ENCODE measurements at places on chromosomes 5 and 9. TPM values are rescaled to one million over a fixed set of nuclear protein-coding genes. Genes with fewer than 3 reads are reported as not detected.

The ACSL6 gene
- 1.1 TPM for total RNA-seq

The PITX1 gene
- total RNA-seq = 0.18 TPM

The PCDHB2 gene
- 3.6 TPM for total RNA-seq

The GSN gene
- 485 TPM for total RNA-seq

DNA sequence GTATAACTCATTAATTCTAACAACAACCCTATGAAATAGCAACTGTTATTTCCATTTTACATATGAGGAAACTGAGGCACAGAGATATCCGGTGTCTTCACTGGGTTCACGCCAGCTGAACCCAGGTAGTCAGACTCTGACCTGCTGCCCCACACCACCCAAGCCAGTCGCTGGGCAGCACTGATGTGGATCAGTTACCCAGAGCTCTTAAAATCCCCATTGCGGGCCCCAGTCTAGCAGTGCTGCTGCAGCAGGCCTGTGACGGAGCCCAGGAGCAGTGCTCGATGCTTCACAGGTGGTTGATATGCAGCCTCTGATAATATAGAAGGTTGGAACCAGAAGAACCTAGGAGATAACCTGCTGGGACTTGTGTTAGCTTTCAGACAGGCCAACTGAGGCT is 24.3 kb downstream of the PTPA start:
- H3K27ac ChIP-seq = no peak overlapping the region
- no peaks in the 10 kb centered on the region for H3K27me3 ChIP-seq
- no peak for DNase-seq
- H3K4me3 ChIP-seq = no peak overlapping the region
- H3K4me1 ChIP-seq = peaks cover 21% of the 10 kb centered on the region

DNA sequence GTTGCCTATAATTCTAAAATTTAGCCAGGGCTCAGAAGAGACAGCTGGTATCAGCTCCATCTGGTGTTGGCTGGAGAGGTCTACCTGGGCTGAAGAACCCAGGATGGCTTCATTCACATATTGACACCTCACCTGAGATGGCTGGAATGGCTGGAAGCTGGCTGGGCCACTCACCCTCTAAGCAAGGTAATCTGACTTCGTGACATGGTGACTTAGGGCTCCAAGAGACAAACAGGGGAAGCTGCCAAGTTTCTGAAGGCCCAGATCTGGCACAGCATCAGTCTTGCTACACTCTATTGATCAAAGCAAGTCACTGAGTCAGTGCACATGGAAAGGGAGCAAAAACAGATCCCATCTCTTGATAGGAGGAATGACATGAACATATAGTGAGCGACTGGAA is 102.3 kb downstream of the EPB41L4A start:
- H3K4me3 ChIP-seq = no peak overlapping the region
- no peaks in the 10 kb centered on the region for H3K27me3 ChIP-seq
- no peak for DNase-seq
- no peaks in the 10 kb centered on the region for H3K4me1 ChIP-seq
- H3K36me3 ChIP-seq = no peaks in the 10 kb centered on the region

The ACTBL2 gene
- 0.29 TPM for total RNA-seq

The DRD1 gene
- total RNA-seq = 0.37 TPM

- no peak overlapping the region for H3K27ac ChIP-seq
- no peaks in the 10 kb centered on the region for H3K27me3 ChIP-seq
- H3K4me3 ChIP-seq = no peak overlapping the region
- DNase-seq = no peak
Observed at GRCh38 chr5:24368115-24368514, 276.7 kb downstream of the CDH10 start.

- H3K4me1 ChIP-seq = peaks cover 14% of the 10 kb centered on the region
- no peak overlapping the region for H3K27ac ChIP-seq
- H3K4me3 ChIP-seq = no peak overlapping the region
- H3K27me3 ChIP-seq = peaks cover 9% of the 10 kb centered on the region
Observed at GRCh38 chr5:73117088-73117740, 3.2 kb upstream of the TMEM171 start.

The TAF11L5 gene
- not detected for total RNA-seq

DNA sequence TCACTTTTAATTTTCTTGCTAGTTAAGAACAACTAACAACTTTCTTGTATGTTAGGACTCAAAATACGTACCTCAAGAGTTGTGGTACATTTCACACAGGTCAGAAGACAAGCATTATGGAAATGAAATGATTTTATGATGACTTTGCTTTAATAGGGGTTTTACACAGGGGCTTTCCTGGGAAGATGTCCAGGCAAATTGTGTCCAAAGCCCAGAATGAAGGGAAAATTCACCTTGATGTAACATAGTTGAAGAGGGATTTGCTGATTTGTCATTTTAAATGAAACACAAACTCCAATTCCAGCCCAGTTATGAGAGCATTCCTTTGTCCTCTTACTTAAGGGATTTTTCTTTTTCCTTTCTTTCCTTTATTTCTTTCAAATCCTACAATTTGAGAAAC is 89.2 kb downstream of the ARL15 start:
- H3K4me1 ChIP-seq = no peaks in the 10 kb centered on the region
- DNase-seq = no peak
- no peaks in the 10 kb centered on the region for H3K27me3 ChIP-seq
- H3K36me3 ChIP-seq = no peaks in the 10 kb centered on the region
- no peak overlapping the region for H3K27ac ChIP-seq
- H3K4me3 ChIP-seq = no peak overlapping the region

The MZB1 gene
- 10.6 TPM for total RNA-seq

DNA sequence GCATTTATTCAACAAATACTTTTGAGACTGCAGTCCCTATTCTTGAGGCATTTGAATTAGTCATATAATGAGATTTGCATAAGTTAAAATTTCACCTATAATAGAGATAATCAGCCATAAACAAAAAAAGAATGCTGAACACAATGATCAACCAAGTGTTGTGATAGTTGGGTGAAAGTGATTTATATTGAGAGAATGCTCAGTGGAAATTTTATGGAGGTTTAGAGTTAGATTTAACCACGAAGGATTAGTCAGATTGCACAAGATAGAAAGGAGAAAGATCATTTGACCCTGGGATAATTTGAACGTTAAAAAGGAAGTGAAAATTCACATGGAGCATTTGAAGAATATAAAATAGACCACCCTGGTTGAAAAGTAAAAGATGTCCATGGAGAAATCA is 356.2 kb downstream of the NPR3 start:
- no peaks in the 10 kb centered on the region for H3K36me3 ChIP-seq
- DNase-seq = no peak
- no peaks in the 10 kb centered on the region for H3K27me3 ChIP-seq

The SPINK4 gene
- total RNA-seq = not detected

DNA sequence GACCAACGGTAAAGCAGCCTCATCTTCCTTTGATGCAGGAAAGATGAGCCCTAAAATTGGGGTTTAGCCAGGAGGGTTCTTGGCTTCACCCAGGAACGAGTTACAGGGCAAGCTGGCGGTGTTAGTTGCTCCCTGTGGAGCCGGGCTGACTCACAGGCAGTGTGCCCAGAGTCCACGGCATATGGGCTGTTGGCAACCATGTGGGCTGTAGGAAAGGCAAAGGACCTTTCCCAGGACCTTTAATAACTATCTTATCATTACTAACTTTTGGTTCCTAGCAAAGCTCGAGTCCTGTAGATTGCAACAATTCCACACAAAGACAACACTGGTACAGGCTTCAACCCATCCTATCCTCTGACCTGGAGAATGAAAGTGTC is 29.8 kb upstream of the CLPTM1L start:
- H3K4me3 ChIP-seq = no peak overlapping the region
- H3K27me3 ChIP-seq = no peaks in the 10 kb centered on the region
- no peak overlapping the region for H3K27ac ChIP-seq

GRCh38 chr9:121434969-121435368 is 64.7 kb downstream of the GGTA1 start:
- no peak for DNase-seq
- H3K27ac ChIP-seq = no peak overlapping the region
- H3K27me3 ChIP-seq = no peaks in the 10 kb centered on the region
- H3K4me1 ChIP-seq = no peaks in the 10 kb centered on the region
- no peak overlapping the region for H3K4me3 ChIP-seq

DNA sequence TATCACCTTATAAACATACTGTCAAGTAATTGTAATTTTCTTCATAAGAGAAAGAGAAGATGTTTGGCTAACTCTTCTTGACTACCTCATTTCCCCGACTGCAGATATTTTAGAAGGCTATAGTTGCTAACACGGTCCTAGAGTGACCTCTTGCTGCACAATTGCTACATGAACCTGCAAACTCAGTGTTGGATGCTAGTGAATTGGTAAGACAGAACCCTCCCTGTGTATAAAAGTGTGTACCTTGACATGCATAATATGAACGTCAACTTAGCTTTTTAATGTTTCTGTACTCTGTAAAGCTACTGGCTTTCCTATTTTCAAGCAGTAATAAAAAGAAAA is 46.7 kb upstream of the CER1 start:
- H3K36me3 ChIP-seq = no peaks in the 10 kb centered on the region
- H3K27ac ChIP-seq = no peak overlapping the region
- H3K4me3 ChIP-seq = no peak overlapping the region
- no peaks in the 10 kb centered on the region for H3K27me3 ChIP-seq
- no peak for DNase-seq

DNA sequence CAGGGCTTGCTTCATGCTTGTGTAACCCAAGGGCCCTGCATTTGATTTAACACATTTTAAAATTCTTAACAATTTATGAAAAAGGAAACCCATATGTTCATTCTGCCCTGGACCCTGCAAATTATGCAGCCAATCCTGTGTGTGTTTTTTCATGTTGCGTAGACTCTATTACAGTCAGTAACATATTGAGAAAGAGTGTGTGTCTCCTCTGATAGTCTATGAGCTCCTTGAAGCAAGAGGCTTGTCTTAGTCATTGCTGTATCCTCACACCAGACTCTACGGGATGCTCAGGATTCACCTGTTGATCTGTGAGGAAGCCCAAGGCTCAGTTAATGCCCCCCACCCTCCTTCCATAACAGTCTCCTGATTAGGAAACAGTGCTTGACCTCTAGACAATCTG is 177.3 kb upstream of the DMAC1 start:
- H3K36me3 ChIP-seq = no peaks in the 10 kb centered on the region
- peaks cover 31% of the 10 kb centered on the region for H3K4me1 ChIP-seq
- no peak overlapping the region for H3K27ac ChIP-seq
- no peaks in the 10 kb centered on the region for H3K27me3 ChIP-seq

- no peak overlapping the region for H3K27ac ChIP-seq
- peaks cover 45% of the 10 kb centered on the region for H3K27me3 ChIP-seq
- H3K4me1 ChIP-seq = peaks cover 24% of the 10 kb centered on the region
- peak overlapping the region; percentile 13 for H3K4me3 ChIP-seq
- peak; percentile 56 for DNase-seq
Observed at GRCh38 chr5:133610489-133611356, 1.6 kb downstream of the FSTL4 start.

- H3K4me1 ChIP-seq = peaks cover 20% of the 10 kb centered on the region
- DNase-seq = no peak
- no peak overlapping the region for H3K27ac ChIP-seq
- no peak overlapping the region for H3K4me3 ChIP-seq
- no peaks in the 10 kb centered on the region for H3K36me3 ChIP-seq
Observed at GRCh38 chr5:72854419-72854818, 38.0 kb downstream of the TNPO1 start.

The TTC39B gene
- 23.2 TPM for total RNA-seq

- DNase-seq = no peak
- no peaks in the 10 kb centered on the region for H3K27me3 ChIP-seq
- H3K36me3 ChIP-seq = peaks cover 3% of the 10 kb centered on the region
- H3K4me3 ChIP-seq = no peak overlapping the region
- H3K4me1 ChIP-seq = peaks cover 49% of the 10 kb centered on the region
- no peak overlapping the region for H3K27ac ChIP-seq
Observed at GRCh38 chr5:136033848-136034247, 5.1 kb downstream of the TGFBI start.

The PCDHB6 gene
- total RNA-seq = 0.73 TPM

GRCh38 chr5:134547579-134547978 is 22.1 kb downstream of the JADE2 start:
- no peak for DNase-seq
- no peak overlapping the region for H3K4me3 ChIP-seq
- peaks cover 29% of the 10 kb centered on the region for H3K4me1 ChIP-seq
- no peak overlapping the region for H3K27ac ChIP-seq
- no peaks in the 10 kb centered on the region for H3K27me3 ChIP-seq
- H3K36me3 ChIP-seq = no peaks in the 10 kb centered on the region

The RUFY1 gene
- total RNA-seq = 60.4 TPM

GRCh38 chr5:75052192-75053053 is at the start of gene GCNT4:
Gene GCNT4, minus strand, starts transcription at chr5:75052558. Its CDS starts 22,521 bp downstream, at chr5:75030037.
- peak; percentile 40 for DNase-seq
- H3K4me1 ChIP-seq = peaks cover 9% of the 10 kb centered on the region
- H3K4me3 ChIP-seq = peak within 1 kb of the TSS; percentile 92

DNA sequence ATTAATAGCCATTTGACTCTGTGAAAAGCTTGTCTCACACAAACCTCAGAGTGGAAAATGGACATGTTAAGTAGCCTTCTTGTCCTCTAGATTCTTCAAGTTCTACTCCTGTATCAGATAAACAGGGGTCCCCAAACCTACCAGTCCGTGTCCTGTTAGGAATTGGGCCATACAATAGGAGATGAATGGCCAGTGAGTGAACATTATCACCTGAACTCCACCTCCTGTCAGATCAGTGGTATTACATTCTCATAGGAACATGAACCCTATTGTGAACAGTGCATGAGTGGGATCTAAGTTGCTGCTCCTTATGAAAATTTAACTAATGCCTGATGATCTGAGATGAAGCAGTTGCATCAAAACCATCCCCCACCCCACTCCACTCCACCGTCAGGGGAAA is 136.3 kb downstream of the TMEM232 start:
- no peaks in the 10 kb centered on the region for H3K27me3 ChIP-seq
- no peaks in the 10 kb centered on the region for H3K4me1 ChIP-seq
- no peaks in the 10 kb centered on the region for H3K36me3 ChIP-seq
- H3K4me3 ChIP-seq = no peak overlapping the region
- no peak overlapping the region for H3K27ac ChIP-seq

DNA sequence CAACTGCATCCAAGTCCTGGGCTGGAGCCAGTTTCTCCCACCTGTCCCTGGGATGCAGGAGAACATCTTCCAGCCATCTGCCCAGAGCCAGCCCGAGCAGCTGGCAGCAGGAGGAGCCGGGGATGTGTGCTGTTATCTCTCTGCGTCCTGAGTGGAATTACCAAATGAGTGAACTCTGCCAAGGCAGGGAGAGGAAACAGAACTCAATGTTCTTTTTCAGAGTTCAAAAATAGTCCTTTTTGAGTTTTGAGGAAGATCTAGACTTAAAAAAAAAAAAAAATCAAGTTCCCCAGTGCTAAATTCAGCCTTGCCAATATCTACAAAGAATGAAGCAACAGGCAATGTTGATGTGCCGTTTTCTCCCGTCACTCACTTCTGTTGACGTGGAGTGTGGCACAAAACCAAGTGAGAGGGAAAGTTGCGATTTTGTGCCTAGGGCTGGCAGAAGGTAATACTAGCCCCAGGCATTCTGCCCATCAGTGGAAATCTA is 56.2 kb downstream of the TMOD1 start:
- H3K27me3 ChIP-seq = no peaks in the 10 kb centered on the region
- no peak for DNase-seq
- no peak overlapping the region for H3K4me3 ChIP-seq
- no peaks in the 10 kb centered on the region for H3K36me3 ChIP-seq

- H3K36me3 ChIP-seq = no peaks in the 10 kb centered on the region
- no peaks in the 10 kb centered on the region for H3K27me3 ChIP-seq
- no peak for DNase-seq
- no peak overlapping the region for H3K4me3 ChIP-seq
Observed at GRCh38 chr5:126220725-126221124, 202.5 kb upstream of the GRAMD2B start.

All from left lung (tissue), 14 donors.